ENCODE measurements at places on chromosomes 1 and 21.

DNA sequence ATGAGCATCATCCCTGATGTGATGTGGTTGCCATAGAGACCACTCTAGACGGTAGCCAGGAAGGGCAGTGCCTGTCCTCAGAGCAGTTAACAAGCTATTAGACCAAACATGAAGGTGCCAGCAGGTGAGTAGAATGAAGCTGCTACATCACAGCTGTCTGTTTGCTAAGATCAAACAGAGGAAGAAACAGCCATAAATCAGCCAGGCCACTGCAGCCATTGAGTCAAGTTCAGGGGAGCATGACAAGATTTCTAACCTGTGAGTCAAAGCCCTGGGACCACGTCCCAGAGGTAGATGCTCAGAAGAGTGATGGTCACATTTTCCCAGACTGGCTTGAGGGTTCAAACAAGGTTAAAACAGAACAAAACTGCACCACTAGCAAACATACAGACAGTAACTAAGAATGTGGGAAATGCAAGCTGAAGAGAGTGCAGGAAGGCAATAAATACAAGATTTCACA is 450.6 kb upstream of the DAB1 start:
- DNase-seq, result no peak

DNA sequence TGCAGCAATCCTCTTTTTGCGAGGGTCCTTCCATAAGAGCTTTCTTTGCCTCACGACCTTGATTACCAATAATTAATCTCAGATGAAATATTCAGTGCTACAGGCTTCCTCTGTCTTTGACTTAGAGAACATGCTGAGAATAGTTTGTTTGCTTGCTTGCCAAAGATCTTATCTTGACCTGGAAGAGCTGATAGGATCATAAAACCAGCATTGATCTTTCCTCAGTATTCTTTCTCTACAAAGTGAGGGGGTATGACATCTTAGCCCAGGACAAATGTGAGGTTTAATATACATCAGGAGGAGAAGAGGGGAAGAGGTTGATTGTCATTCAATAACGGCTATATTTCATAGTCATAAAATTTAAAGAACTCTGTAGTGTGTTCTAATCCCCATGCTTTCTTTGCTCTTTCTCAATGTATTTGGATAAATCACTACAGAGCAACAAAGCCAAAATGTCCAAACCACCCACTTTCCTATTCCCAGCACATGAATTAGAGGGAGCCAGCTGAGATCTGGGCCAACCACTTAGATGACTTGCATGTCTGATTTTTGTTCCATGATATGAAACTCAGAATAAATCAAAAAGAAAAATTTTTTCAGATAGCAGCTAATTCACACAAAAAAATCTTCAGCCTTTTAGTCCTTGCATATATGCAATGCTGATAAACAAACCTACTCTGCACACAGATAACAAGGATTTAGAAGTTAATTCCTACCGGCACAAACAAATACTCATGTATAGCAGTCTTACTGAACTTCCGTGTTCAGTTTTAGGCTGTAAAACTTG is 50.5 kb upstream of the IPO9 start:
- no peak for DNase-seq

DNA sequence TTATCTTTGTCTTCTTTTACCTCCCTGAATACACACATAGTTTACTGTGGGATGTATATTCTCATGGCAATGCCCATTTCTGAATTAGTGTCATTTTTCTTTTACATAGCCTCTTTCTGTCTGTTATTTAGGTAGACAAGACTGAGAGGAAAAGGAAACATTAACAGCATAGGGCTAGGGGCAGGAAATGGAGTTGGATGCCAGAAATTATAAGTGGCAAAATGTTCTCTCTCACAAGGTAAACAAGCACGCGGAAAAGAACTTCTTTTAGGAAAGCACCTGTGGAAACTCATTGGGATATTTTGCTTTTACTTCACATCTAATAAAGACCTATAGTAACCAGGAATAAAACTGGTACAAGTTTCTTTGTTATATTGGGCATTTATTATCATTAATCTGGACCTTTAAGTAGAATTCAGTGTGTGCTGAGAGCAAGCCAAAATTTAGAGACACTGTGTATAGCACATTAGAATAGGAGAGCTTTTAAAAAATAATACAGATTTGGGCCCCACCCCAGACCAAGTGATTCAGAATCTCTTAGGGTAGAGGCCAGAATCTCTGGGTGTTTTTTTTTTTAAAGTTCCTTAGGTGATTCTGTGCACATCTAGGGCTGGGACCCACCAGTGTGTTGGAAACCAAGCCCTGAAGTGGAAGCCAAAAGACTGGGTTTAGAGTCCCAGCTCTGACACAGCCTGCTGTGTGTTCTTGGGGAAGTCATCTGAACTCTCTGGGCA is 32.7 kb downstream of the S100A10 start:
- DNase-seq, result no peak

DNA sequence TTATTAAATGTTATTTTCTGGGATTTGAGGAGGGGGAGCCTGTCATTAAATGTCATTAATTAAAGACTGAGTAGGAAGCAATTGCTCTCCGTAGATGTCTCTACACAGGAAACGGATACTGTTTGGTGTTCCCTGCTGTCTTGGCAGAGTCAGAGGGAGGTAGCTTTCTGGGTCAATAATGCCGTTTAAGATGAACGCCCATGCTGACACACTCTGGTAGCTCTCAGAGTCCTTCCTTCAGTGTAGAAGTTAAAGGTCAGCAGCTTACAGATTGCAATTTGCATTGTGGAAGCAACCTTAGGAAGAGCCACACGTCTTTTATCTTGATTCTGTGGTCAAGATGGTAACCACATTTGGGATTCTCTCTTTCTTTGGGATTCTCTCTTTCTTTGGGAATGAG is 257.5 kb downstream of the KIF26B start:
- DNase-seq, result no peak

DNA sequence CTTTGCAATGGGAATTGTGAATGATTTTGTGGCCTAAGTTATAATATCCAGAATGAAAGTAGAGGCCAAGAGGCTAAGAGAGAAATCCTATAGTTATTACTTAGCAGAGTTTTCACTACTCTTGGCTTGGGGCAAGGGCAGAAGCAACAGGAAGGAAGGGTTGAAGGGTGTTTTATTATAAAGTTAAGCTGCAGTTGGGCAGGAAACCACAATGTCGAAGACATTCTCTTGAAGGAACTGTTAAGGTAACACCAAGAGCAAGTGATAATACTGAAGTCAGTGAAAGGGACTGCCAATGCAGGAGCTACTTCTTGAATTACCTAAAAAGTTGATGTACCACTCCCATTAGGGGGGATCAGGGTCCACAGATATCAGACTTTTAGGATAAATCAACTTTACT is 8.3 kb downstream of the XCL2 start:
- no peak for DNase-seq

- no peak for DNase-seq
Observed at GRCh38 chr1:56060906-56061305, 518.5 kb downstream of the PLPP3 start.

GRCh38 chr1:72938408-72938807 is 656.1 kb upstream of the NEGR1 start:
- DNase-seq, result no peak

DNA sequence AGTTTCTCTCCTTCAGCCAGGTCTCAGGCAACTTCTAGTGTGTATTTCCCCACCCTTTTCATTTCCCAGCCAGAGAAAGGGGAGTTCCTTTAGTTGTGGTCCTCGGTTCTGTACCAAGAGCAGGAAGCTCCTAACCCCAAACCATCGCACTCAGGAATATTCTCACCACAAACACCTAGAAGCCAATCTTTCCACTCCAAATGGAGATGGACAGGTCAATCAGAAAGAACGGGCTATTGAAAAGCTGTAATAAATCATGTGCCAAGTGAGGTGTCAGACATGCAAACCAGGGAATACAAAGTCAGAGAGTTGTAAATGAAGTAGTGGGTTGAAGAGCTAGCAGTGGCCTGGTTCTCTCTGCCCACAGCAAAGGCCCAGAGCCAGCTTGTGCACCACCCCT is 77.2 kb downstream of the KCNN3 start:
- no peak for DNase-seq
